Subcutaneous preadipocyte (primary cell): ENCODE measurements at places on chromosomes 16 and 17. TPM values are rescaled to one million over a fixed set of nuclear protein-coding genes. Genes with fewer than 3 reads are reported as not detected.

Gene C16orf54
- not detected in 2 replicates for total RNA-seq

Gene RCVRN
- under 0.01 TPM in 1 of 2 replicates, not detected in the other for total RNA-seq

Gene CDK5R1
- 0.73 and 0.78 TPM in 2 replicates for total RNA-seq

Gene GOSR2
- total RNA-seq, result 31.6 and 37.5 TPM in 2 replicates

Gene ENGASE
- total RNA-seq, result 7.7 and 12.5 TPM in 2 replicates

Gene PABPN1L
- not detected in 2 replicates for total RNA-seq

Gene MYH2
- total RNA-seq, result not detected in 2 replicates

Gene TBX21
- total RNA-seq, result 2.6 and 3.7 TPM in 2 replicates

Gene SLC12A3
- not detected in 2 replicates for total RNA-seq

Gene NPIPA8
- not detected in 2 replicates for total RNA-seq

Gene NUTF2
- total RNA-seq, result 210 and 284 TPM in 2 replicates

Gene POLDIP2
- total RNA-seq, result 80.5 and 81.9 TPM in 2 replicates

Gene STH
- not detected in 2 replicates for total RNA-seq

Gene YBX2
- total RNA-seq, result not detected in 2 replicates

Gene PLXDC1
- total RNA-seq, result under 0.01 and 0.73 TPM in 2 replicates

Gene CCL17
- not detected in 2 replicates for total RNA-seq

Gene IRX3
- total RNA-seq, result 2.2 and 5.1 TPM in 2 replicates

Gene CSH1
- not detected in 2 replicates for total RNA-seq

Gene HOXB5
- total RNA-seq, result 0.39 and 0.73 TPM in 2 replicates

Gene SSTR5
- not detected in 2 replicates for total RNA-seq

Gene C1QL1
- under 0.01 and 0.20 TPM in 2 replicates for total RNA-seq

Gene MILR1
- total RNA-seq, result 25.0 and 29.0 TPM in 2 replicates
